ENCODE measurements at places on chromosomes 3 and 15.
A peak's percentile ranks its signal among the peaks of the same experiment; 100 is the strongest.

DNA sequence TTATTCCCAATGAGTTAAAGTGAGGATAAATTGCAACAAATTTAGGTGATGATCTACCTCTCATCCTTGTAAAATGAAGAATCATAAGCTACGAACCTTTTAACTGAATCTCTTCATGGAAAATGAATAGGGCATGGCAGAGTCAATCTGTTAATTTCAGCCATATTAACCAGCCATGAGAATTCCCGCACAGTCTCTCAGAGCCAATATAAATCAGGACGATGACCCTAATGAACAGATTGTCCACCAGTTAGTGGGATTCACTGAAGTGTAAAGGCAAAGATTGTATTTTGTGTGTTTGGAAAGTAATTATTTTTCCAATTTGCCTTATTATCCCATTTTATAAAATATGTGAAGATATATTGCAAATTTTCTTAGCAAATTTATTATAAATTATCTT lies 183.8 kb downstream of the CADM2 start:
- no peak for DNase-seq

DNA sequence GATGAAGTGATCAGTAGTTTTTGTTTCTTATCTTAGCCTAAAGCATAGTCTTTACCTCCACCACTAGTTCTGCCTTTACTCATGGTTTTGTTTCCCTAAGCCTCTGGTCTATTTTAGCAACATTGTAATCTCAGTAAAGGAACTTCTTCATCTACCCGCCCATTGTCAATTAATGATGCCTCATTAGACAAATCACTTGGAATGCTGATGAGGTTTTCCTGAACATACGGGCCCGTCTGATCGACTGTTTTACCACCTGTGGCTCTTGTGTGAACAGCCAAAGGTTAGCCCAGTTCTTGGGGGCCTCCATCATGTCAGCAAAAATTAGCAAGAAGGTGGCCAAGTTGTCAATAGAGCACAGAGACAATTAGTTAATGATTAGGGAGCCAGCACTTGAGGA lies 470.1 kb upstream of the ARRDC4 start:
- no peak for DNase-seq

DNA sequence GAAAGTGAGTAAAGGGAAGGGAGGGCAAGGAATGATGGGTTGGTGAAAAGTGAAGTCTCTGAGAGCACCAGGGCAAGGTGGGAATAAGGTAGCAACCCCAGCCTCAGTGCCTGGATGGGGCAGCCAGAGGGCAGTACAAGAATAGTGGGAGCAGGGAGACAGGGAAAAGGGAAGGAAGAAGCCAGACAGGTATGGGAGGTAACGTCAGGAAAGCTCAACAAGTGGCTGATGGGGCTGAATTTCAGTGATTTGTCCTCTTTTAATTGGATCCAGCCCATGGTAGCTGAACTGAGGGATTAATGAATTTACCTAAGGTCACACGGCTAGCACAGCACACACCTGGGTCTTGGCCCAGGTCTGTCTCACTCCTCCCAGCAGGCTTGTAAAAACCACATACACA lies 12.6 kb downstream of the RORA start:
- DNase-seq: no peak

- DNase-seq: no peak
Observed at GRCh38 chr15:88038261-88038660, 218.3 kb downstream of the NTRK3 start.

DNA sequence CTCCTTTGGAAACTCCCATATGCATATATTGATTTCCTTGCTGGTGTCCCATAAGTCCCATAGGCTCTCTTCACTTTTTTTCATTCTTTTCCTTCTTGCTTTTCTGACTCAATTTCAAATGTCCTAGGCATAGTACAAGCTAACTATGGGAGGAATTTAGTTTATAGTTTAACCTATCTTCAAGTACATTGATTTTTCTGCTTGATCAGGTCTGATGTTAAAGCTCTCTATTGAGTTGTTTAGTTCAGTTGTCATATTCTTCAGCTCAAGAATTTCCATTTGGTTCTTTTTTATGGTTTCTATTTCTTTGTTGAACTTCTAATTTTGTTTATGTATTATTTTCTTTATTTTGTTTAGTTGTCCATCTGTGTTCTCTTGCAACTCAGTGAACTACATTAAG lies 121.3 kb upstream of the MNS1 start:
- no peak for DNase-seq

DNA sequence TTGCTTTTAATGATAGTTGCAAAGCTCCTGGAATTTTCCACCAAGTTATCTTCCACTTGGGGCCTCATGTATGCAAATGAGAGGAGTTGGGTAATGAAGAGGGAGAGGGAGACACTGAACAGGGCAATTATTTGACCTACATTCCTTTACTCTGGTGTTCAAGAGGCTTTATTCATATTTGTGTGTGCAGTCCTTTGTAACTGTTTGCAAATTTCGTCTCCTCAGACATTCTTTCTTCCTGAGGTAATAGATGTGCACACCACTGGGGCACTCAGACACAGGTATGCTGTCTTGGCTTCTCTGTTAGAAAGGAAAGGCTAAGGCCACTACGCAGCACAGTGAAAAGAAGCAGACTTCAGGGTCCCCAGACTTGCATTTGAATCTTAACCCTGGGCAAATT lies 189.7 kb upstream of the IL12A start:
- peak; percentile 97 for DNase-seq

GRCh38 chr15:90812171-90812957 lies 56.0 kb upstream of the FURIN start:
- DNase-seq: no peak

DNA sequence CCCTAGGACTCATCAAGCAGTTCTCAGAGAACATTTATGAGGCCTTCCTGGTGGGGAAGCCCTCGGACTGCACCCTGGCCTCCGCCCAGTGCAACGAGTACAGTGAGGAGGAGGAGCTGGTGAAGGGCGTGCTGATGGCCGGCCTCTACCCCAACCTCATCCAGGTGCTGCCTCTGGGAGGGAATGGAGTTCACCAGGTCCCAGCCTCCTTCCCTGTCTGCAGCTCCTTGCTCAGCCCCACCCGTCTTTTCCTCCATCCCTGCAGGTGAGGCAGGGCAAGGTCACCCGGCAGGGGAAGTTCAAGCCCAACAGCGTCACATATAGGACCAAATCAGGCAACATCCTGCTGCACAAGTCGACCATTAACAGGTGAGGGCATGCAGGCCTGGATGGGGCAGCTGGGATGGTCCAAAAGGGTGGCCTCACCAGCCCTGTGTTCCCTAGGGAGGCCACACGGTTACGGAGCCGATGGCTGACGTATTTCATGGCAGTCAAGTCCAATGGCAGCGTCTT lies 46.3 kb downstream of the DHX30 start:
- no peak for DNase-seq
